Hypothalamus (tissue), 51 donors: ENCODE measurements at places on chromosomes 11 and 22.

DNA sequence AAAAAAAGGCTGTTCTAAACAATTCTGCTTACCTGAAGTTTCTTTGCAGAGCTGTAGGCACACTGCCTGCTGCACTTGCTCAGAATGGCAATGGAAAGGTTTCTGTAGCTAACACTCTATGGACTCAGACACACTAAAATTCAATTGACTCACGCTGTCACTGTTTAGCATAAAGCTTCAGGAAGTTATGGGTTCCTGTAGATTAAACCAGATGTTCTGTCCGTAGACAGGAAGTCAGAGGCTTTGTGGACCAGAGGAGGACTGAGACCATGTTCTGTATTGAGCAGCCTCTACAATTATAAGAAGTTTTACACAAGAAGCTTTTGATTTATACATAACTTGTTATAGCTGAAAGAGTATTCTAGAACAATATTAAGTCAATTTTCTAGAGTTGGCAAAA, 70.4 kb downstream of the GLYATL1 start:
- no peak for DNase-seq

GRCh38 chr11:64742889-64743590, 902 bp downstream of the RASGRP2 start:
- no peak for DNase-seq

- DNase-seq, result no peak
Measured at GRCh38 chr11:92960886-92961285, 8.6 kb upstream of the MTNR1B start.

DNA sequence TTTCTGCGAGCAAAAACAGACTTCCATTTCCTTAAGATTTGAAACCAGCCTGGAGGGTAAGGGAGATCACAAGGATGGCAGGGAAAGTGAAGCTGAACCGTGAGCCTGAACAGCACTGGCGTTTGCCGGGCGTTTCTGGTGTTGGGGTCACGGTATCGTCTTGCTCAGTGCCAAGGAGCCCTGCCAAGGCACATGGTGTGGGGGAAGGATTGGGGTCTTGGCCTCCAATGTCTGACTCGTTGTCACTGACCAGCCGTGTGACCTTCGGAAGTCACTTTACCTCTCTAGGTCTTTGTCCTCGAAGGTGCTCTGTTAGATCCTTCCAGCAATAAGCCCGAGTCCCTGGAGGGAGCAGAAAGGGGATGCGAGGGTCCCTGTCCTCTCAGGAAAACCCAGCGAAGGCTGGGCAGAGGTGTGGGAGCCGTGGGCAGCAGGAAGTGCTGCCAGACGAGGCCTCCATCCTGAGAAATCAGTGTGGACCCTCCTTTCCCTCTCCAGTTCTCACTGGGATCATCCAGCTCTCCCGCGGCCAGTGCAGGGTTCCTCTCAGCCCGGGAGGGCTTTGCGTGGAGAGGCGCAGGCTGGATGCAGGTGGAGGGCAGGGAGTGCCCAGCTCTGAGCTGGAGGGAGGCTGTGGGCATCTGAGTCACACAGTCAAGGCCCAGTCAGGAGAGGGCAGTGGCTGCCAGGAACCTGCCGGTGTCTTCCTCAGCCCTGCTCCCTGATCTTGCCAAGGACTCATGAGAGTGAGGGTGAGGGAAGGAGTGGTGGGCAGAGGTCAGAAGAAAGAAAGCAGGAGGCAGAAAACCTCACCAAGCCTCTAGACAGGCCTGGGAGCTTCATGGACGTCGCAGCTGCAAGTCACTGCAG, 18.9 kb downstream of the TOM1 start:
- no peak for DNase-seq

DNA sequence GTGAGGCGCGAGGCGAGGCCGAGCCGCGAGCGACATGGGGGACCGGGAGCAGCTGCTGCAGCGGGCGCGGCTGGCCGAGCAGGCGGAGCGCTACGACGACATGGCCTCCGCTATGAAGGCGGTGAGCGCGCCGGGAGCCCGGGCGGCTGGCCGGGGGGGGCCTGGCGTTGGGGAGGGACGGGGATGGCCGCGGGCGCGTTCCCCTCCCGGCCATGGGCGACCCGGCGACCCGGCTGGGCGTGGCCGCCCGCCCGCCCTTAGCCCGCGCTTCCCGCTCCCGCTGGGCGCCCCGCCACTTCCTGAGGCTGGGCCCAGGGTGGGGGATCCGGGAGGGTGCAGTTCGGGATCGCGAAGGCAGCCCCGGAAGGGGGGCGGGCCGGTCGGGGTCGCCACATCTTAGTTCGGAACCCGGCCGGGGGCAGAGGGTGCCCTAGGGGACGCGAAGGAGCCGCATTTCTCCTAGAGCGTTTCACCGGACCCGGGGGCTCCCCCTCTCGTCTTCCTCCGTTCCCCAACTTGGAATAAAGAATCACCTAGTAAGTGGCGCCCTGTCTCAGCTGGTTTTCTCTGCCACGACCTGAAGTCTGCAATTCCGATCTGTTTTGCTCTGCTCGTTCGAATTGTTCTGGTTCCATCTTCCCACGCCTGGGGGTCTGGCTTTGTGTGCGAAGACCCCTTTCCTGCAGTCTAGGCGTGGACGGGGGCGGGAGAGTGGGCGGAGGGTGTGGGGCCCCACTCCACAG, 536 bp downstream of the YWHAH start:
- DNase-seq, result peak; percentile 56

DNA sequence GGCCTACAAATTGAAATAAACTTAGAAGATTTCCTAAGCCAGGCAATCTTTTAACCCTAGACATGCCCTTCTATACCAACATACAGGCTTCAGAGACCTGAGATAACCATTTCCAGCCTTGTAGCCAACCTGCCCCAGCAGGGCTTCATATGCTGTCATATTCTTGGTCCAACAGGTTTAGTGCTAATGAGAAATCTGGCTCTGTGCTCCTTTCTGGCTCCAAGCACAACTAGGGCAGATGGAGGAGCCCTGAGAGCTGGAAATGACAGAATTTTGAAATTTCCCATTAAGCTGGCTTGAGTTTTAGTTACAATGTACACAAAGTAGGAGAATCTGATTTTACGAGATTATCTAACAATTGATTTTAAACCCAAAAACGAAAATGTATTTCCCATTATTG, 323.0 kb upstream of the CCDC90B start:
- DNase-seq, result no peak

GRCh38 chr11:130037881-130038585, 31.7 kb upstream of the APLP2 start:
- DNase-seq, result no peak

- no peak for DNase-seq
Measured at GRCh38 chr22:37967637-37968451, 14.3 kb downstream of the POLR2F start.

DNA sequence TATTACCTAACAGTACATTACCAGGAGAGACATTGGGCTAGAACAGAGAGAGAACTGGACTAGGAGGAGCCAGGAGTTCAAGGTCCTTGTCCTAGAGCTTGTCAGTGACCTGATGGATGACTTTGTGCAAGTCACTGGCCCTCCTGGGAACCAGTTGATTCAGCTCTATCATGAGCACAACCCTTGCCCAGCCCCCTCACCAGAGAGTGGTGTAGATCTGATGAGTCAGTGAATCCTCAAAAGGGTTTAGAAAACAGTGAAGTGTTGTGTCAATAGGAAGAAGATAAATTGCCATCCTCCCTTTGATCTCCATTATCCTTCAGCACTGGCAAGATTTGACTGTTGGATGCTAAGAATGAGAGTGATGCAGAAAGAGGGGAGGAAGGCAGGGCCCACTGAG, 24.3 kb downstream of the NEU3 start:
- DNase-seq, result no peak

DNA sequence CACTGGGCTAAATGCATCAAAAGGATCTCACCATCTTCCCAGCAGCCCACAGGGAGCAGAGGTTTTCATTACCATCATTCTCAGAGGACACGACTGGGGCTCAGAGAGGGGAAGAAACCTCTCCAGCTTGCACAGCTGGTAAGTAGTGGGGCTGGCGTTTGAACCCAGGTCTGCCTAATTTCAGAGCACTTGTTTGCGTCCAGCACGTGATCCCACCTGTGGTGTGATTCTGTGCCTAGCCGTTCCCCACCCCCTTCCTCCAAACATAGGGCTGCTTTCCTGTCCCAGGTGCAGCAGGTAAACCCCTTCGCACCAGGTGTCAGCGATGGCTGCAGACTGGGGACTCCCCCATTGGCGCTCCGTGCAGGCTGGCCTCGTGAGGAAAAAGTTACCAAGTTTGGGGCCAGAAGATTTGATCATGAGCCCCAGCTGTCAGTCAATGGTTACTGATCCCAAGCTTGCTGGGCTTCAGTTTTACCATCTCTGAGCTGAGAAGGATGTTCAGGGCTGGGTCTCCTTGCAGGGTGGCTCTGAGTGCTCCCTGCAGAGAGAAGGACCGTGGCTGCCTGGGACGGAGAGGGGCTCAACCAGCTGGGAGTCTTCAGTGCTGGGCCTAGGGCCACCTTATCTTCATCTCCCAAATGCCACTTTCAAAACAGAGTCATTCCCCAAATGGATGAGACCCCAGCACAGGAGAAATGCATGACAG, 445.6 kb downstream of the TBC1D22A start:
- no peak for DNase-seq
